Stimulated activated CD4-positive, alpha-beta T cell treated with anti-CD3 and anti-CD28 coated beads, Interleukin-4, amount 100 ng/mL, for 24 hours (primary cell): ENCODE measurements at places on chromosomes 5 and 9.

- DNase-seq, result no peak
These were observed 8.2 kb downstream of the IL17B start for GRCh38 chr5:149370878-149371277.

DNA sequence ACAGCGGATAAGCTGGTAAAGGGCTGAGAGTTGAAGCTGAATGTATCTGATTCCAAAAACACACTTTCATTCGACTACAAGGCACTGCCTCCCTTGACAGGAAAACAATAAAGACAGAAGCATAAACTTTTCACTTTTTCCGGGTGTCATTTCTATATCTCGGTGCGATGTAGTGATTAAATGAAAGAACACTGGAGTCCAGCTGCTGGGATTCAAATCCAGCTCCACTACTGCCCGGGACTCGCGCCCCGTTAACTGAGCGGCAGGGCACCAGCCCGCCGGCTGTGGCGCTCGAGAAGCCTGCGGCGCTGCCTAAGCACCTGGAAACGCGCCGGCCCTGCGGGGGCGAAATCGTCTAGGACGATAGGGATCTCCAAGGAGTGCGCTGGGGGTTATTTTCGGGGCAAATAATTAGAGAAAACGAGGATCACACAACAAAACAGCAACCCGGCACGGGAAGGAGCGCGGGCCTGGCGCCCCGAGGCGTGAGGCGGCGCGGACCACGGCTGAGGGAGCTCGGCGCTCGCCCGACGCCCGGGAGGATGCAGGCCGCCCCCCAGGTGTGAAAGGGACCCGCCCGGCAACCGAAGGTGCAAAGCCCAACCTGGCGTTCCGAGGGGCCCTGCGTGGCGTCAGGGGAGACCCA lies 837 bp downstream of the UIMC1 start:
- DNase-seq, result peak; percentile 75

- peak; percentile 76 for DNase-seq
These were observed 54.9 kb downstream of the USP20 start for GRCh38 chr9:129889941-129890717.

GRCh38 chr5:87121304-87122150 lies 146.2 kb upstream of the RASA1 start:
- DNase-seq, result peak; percentile 46

DNA sequence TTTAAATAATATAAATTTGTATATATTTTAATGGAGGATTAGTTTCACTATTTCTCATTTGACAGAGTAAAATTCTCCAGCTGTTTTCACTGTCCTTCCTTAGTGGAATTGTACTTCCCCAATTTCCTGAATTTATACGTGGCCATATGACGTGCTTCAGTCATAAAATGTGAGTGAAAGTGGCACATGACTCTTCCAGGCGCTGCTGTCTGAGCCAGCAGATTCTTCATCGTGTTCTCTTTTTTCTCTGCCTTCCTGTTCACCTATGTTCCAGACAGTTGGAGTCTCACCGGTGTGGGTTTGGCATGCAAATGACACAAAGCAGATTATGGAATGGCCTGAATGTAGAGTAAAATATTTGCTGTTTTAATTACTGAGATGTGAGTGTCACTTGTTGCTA lies 684.1 kb downstream of the SEMA5A start:
- no peak for DNase-seq

- DNase-seq, result no peak
These were observed 833 bp upstream of the MROH2B start for GRCh38 chr5:41071975-41072374.

DNA sequence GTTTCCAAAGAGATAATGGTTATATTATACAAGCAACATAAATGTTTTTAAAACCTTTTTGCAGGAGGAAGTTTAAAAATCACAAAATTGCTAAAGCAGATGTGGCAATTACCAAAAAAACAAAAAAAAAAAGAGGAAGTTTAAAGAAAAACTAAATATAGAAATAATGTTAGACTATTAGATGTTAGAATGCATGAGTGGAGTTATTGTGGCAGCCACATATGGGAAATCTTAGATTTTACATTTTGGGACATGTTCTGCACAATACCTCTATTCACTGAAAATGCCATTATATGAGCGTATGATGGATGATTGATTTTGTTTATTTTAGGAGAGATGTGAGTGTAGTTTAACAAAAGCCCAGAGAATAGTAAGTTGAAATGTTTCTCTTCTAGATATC lies 31.2 kb upstream of the DTWD2 start:
- no peak for DNase-seq

GRCh38 chr9:135770203-135770535 lies 68.2 kb downstream of the KCNT1 start:
- no peak for DNase-seq

GRCh38 chr5:133469846-133470245 lies 142.5 kb downstream of the FSTL4 start:
- DNase-seq, result no peak

DNA sequence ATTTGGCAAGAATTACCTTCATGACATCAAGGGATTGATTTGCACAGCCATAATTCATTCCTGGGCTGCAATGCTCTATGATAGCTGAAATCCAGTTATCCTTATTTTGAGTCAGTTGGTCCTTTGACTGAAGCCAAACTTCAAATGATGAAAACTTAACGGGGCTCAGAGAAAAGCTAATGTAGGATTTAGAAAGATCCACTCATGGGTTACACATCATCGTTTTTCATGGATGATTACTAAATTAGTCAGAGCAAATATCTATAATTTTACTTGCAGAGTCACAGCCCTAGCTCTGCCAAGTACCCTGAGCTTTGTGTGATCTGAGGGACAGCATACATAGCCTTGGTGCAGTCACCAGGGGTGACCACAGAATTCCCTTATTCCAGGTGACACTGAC lies 27.3 kb upstream of the MUSK start:
- no peak for DNase-seq

DNA sequence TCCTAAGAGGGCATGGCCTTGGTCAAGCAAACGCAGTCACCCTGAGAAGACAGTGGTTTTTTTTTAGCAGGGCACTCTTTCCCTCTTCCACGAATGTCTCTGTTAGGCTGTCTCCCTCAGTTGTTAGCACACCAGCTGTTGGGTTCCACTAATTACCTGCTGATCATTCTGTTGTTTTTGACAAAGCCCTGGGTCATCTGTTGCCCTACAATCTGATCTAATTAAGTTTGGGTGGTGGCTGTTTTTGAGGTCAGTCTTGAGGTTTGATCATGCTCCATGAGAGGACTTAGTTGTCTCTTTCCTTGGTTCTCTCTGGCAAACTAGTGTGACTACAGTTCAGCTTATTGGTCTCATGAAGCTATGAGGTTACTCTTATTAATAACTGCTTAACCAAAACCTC lies 5.0 kb upstream of the PTPDC1 start:
- DNase-seq, result no peak

GRCh38 chr5:68033961-68034571 lies 181.5 kb upstream of the PIK3R1 start:
- DNase-seq, result no peak

GRCh38 chr9:136297016-136297691 lies 6.7 kb downstream of the CCDC187 start:
- no peak for DNase-seq

GRCh38 chr5:33319151-33319550 lies 121.6 kb upstream of the TARS1 start:
- no peak for DNase-seq

GRCh38 chr9:117714282-117714681 lies 10.1 kb downstream of the TLR4 start:
- no peak for DNase-seq

GRCh38 chr9:29212397-29213387 lies 1639.4 kb upstream of the C9orf72 start:
- no peak for DNase-seq

- no peak for DNase-seq
These were observed 351.2 kb downstream of the ZNF608 start for GRCh38 chr5:124395287-124395686.

- peak; percentile 41 for DNase-seq
These were observed 569 bp downstream of the HINT2 start for GRCh38 chr9:35814106-35814840.

GRCh38 chr9:7560669-7561305 lies 238.8 kb downstream of the DMAC1 start:
- no peak for DNase-seq

- DNase-seq, result no peak
These were observed 36.2 kb upstream of the CCDC180 start for GRCh38 chr9:97271292-97271691.

GRCh38 chr5:2124434-2125170 lies 241.9 kb upstream of the IRX4 start:
- no peak for DNase-seq

- DNase-seq, result no peak
These were observed 21.6 kb downstream of the NDST1 start for GRCh38 chr5:150529555-150529954.

- no peak for DNase-seq
These were observed 140.1 kb downstream of the KDM4C start for GRCh38 chr9:6897898-6898302.

DNA sequence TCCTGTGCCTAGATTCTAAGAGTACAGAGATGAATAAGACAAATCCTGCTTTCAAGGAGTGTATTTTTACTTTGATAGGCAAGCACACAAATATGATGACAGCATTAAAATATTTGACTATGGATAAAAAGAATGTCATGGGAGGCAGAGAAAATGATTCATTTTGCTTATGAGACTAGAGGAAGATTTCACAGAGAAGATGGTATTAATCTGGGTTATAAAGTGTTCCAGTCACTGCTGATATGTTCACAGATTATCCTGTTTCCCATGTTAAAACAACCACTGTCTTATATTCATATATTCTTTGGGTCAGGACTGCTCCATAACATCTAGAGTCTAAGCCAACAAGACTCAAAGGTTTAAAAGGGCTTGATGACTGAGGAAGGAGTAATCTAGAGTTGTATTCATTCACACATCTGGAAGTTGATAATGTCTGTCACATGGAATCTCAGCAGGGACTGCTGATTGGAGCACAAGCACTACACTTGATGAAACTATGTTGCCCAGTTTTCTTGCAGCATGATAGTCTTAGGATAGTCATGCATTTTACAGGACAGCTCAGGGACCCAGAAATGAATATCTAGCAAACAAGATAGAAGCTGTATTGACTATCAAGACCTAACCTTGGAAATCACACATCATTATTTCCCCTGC lies 79.3 kb downstream of the STARD4 start:
- DNase-seq, result no peak

GRCh38 chr9:133538851-133539833 lies 4.6 kb downstream of the ADAMTSL2 start:
- DNase-seq, result no peak

GRCh38 chr5:179763215-179763945 lies 30.4 kb upstream of the LTC4S start:
- peak; percentile 57 for DNase-seq

DNA sequence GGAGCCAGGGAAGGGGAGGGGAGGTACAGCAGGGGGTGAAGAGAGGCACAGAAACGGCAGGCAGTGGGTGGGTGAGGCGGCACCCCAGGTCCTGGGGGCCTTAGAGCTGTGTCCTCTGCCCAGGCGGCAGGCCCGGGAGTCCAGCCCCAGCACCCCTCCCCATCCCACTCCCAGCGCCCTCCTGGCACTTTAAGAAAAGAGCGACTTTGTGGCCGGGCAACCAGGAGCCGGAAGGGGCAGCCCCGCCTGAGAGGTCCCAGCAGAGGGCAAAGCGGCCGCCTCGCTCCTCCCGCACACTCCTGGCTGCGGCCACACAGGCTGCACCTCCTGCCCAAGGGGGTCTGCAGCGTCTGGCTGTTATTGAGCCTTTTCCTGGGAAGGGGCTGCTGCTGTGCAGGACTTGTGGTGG lies 42.6 kb downstream of the NACC2 start:
- DNase-seq, result no peak

DNA sequence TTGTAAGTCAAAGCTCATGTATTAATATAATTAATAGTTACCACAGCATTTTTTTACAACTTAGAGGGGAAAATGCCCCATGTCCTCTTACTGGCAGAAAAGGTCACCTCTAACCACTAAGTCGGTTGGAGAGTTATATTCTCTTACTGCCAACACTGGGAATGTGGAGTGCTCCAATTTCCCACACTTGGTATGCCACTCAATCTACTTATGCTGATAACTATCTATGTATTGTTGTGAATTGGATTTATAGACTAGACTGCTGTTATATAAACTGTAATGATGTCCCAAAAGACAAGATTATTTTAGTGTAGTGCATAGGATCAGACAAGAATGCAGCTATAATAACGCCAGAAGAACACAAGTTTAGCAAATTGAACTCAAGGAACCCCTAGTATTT lies 2385.2 kb upstream of the C9orf72 start:
- DNase-seq, result no peak

GRCh38 chr9:136535070-136535469 lies 10.8 kb downstream of the NOTCH1 start:
- DNase-seq, result no peak

GRCh38 chr5:118578093-118578492 lies 410.3 kb downstream of the DTWD2 start:
- no peak for DNase-seq

DNA sequence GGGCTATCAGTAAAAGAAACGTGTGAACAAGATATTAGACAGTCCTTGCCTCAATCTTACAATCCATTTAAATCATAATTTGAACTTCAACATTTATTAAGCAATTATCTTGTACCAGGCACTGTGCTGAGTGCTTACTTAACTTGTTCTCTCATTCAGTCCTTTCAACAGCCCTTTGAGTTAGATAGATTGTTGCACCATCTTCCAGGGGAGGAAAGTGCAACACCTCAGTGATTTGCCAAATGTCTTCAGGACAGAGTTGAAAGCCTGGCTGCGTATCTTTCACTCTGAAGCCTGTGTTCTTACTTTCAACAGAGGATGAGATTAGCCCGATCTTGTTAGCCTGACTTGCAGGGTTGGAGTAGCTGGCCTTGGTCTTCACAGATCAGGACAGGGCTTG lies 34.2 kb upstream of the SUB1 start:
- DNase-seq, result no peak

GRCh38 chr9:107639426-107639825 lies 149.9 kb upstream of the KLF4 start:
- DNase-seq, result no peak

- DNase-seq, result no peak
These were observed 10.0 kb upstream of the DELE1 start for GRCh38 chr5:141913560-141914198.

GRCh38 chr5:142959683-142960657 lies 189.8 kb downstream of the ARHGAP26 start:
- DNase-seq, result no peak

DNA sequence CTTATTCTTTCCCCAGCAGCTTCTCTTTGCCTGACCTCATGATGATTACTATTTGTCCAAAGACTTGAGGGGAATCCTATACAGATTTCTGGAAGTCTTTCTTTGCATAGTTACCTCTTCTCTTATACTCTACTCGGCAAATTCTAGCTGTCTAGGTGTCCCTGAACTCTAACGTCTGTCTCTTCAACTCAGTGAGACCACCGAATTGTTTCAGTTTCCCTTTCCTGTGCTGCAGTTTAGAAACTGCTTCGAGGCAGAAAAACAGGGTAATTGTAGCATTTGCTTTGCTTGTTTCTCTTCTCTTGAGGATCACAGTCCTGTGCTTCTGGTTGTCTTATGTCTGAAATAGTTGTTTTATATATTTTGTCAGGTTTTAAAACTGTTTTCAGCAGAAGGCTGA lies 14.8 kb downstream of the LVRN start:
- no peak for DNase-seq

DNA sequence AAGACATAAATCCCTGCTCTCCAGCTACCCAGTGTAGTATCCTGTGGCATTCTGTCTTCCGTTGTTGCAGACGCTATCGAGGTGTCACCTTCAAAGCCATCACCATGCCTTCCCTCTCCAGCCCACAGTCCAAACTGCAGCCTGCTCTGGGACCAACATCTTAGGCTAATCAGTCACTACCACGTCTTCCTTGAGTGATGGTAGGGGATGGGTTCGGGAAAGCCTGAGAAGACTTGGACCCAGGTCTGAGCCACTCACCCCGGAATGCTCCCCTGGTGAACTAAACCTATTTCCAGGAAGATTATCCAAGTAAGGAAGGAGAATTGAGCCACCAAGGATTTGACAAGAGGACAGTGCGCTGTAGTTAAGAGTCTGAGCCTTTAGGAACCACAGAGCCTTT lies 52.9 kb upstream of the IRX1 start:
- no peak for DNase-seq
